ENCODE measurements at places on chromosomes 7 and 10.

DNA sequence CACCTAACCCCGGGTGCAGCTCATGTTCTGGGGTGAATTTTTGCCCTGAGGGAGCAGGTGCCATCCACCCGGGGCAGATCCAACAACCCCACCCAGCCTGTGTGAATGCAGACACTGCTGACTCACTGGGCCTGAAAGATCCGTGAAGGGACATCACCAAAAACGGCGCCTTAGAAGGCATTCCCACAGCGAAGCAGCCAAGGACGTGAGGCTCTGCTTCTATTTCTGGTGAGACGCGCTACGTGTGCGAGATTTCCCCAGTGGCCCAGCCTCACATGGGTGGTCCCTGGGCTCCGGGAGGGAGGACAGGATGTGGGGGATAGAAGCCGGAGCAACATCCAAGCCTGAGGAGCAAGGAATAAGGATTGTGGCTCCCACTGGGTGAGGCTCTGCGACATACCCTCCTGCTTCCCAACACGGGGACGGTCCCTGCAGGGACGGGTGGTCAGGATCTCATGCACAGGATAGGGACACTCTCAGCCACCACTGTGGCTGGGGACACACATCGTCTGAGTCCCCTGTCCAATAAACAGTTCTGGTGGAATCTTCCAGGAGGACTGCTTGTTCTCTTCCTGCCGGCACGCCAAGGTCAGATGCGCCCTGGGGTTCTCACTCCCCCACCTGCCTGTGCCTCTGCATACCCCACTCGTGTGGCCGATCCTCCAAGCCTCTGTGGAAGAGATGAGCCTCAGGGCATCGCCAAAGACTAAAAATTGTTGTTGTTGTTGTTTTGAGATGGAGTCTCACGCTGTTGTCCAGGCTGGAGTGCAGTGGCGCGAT lies 70.2 kb downstream of the ZRANB1 start:
- DNase-seq: peak; percentile 34

DNA sequence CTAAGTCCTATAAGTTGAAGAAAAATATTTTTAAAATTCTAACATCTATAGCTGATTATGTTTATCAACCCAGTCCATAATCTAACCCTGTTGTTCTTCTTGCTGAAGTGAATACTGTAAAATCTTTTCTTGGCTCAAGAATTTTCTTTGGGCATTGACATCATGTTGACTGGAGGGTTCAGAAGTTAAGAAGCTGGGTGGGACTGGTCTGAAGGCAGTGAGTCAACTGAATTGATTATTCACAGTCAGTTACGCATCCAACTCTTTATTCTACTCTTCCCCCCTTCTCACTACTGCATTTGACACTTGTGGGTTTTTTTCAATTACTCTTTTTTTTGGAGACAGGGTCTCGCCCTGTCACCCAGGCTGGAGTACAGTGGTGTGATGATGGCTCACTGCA lies 31.0 kb downstream of the DENND2A start:
- DNase-seq: no peak

GRCh38 chr10:63720072-63720537 lies 198.9 kb downstream of the REEP3 start:
- no peak for DNase-seq

DNA sequence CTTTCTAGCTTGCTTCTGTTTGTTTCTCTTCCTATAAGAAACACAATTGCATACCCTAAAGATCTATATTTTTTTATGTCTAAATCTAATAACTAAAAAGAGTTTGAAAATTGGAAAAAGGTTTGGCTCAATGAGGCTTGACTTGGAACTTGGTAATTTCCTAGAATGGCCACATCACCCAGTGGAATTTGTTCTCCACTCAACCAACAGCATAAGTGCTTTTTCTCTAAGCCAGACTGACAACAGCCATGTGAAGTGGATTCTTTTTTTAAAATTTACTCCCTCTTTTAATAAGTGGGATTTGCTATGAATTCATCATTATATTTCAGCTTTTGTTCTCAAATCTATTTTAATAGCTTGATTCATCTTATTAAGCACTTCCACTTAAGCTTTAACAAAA lies 33.8 kb downstream of the GBF1 start:
- no peak for DNase-seq

GRCh38 chr7:157782041-157782440 lies 445.2 kb downstream of the DNAJB6 start:
- DNase-seq: no peak

DNA sequence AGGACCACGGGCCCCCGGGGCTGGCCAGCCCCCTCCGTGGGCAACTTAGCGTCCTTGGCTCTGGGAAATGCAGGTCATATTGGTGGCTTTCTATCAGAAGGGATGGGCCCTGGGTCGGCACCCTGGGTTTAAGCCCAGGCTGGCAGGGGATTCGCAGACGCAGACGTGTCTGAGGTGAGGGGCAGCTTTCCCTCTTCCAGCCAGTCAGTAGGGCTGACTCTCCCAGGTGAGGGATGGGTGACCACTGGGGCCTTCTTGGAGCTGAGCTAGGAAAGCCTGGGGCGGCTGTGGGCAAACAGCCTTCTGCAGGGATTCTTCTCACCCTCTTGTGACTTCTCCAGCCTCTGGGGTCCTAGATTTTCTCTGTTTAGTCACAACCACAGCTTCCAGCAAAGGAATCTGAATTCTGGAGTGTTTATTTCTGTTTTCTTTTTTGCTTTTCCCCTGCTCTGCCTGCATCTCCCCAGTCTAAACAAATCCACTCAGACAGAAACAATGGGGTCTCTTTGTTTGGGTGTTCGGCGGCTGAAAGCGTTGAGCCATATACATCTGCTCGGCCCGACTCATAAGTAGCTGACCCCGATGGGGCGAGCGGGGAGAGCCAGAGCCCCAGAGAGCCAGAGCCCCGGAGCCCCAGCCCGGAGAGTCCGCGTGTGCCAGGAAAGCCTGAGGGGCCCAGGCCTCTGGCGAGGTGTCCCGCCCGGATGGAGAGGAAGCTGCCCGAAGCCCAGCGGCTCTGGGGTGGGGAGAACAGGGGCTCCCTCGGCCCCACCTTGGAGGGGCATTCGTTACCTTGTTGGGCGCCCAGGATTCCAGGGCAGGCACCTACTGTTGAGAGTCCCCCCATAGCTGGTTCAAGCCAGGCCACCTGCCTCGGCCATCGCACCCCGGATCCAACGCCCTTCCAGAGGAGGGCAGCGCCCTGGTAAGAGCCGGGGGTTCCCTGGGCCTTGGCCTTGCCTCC lies 2.0 kb downstream of the MNX1 start:
- peak; percentile 65 for DNase-seq

DNA sequence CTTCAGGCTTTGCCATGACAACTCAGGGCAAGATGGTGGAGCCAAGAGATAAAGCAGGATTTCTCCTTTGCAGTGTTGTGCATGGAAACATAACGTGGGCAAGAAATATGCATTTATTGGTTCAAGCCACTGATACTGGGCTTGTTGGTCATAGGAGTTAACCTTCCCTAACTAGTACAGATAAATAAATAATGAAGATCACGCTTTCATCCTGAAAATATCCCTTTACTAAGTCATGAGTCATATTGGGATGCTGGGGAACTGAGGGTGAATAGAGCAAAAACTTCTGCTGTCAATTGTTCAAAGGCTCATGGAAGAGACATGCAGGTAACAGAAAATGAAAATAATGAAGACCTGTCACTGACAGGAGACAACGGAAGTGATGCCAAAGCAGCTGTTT lies 55.5 kb downstream of the TES start:
- DNase-seq: no peak

DNA sequence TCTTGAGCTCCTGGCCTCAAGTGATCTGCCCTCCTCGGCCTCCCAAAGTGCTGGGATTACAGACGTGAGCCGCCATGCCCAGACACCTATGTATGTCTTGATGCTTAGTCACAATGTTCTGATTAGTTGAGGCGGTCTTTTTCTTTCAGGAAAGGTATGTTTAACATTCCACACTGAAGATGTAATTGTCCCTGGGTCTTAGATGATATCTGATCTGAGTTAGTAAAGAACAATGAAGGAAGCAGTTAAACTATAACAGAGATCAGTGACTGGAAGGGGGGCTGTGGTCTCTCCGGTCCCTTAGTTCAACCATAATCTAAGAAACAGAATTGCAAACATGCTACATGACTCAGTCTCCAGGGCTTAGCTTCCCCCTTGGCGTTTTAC lies 31.5 kb upstream of the SH2D4B start:
- no peak for DNase-seq

DNA sequence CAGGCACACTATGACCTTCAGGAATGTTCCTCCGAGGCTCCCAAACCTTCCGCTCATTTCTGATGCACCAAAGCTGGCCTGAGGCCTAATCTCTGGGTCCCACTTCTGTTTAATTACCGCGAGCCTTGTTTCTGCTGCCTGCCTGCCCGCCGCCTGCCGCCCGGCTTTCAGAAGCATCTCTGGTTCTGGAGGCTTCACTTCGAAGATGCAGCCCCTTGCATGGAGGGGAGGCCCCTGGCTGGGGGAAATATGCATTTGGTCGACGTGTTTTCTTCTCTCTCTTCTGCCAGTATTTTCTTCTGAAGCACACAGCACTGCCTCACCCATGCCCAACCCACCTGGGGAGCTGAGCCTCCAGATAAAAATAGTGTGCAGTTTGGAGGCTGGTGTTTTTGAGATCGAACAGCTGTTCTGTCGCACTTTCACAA lies 166.9 kb downstream of the PAXIP1 start:
- DNase-seq: no peak

- DNase-seq: no peak
Observed at GRCh38 chr10:17435953-17436352, 18.4 kb downstream of the ST8SIA6 start.

- DNase-seq: no peak
Observed at GRCh38 chr10:3893901-3894563, 109.0 kb upstream of the KLF6 start.

DNA sequence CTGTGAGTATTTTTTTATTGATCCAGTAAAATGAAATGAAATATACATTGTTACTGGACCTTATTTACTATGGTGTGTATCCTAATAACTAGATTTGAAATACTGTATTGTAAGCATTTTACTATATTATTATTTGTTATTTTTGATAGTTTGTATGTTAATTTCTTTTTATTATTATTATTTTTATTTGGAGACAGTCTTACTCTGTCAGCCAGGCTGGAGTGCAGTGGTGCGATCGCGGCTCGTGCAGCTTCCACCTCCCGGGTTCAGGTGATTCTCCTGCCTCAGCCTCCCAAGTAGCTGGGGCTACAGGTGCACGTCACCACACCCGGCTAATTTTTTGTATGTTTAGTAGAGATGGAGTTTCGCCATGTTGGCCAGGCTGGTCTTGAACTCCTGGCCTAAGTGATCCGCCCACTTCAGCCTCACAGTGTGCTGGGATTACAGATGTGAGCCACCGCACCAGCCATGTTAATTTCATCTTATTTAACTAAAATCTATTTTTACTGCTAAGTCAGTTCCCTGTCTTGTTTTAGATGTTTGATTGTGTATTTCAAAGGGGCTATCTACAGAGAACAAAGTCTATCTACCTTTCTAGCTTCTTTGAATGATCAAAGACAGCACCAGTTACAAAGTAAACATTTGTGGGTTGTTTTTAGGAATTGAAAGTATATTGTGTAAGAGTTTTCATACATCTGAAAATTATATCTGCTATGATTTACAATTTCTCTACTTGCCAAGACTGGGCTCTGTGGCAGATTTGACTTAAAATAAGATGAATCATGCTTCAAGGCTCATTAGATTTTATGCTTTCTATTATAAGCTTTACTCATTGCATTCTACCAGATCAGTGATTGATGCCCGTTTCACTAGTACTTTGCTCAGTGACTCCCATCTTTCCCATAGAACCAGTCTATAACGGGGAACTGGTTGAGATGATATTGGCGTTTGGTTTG lies 41.6 kb downstream of the CDC123 start:
- no peak for DNase-seq

GRCh38 chr10:103836861-103837260 lies 18.5 kb downstream of the SH3PXD2A start:
- DNase-seq: no peak

DNA sequence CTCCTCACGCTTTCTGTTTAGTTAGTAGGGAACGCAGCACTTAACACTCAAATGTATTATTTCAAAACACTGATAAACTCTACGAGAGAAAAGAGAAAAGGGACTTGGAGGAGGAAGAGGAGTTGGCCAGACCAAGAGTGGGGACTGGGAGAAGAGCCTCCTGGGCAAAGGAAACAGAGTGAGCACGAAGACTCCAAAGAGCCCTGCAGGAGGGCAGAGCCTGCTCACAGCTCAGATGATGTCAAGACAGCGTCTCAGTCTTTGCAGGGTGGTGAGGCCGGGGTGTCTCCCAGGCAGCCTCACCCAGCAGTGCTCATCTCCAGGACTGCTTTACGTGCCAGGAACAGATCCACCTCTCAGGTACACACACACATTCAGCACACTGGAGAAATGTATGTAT lies 41.2 kb downstream of the CYTH3 start:
- DNase-seq: no peak

- no peak for DNase-seq
Observed at GRCh38 chr10:17801507-17801906, 7.6 kb upstream of the MRC1 start.

- peak; percentile 87 for DNase-seq
Observed at GRCh38 chr10:14603534-14604102, 171.1 kb downstream of the FAM107B start.

DNA sequence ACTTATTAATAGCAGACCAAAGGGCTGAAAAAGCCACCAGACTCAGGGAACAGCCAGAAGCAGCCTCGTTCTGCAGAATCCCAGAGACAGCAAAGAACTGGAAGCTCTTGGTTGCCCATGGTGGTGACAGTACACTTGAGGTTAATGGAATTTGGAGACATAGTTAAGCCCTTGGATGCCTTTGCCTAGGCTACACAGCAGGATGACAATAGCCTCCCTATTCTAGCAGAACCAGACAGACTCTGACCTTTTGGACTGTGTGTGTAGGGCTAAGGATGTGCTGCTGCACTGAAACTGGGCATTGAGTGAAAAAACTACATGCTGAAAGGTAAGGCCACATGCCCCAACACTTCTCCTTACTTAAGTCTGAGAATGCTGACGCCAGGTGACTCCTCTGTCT lies 22.7 kb downstream of the OTUD1 start:
- no peak for DNase-seq

GRCh38 chr7:95002775-95003174 lies 95.4 kb downstream of the PPP1R9A start:
- no peak for DNase-seq

- DNase-seq: no peak
Observed at GRCh38 chr10:72502581-72502980, 123.3 kb downstream of the MICU1 start.

GRCh38 chr10:73576178-73576889 lies 14.8 kb downstream of the USP54 start:
- no peak for DNase-seq

GRCh38 chr10:68792115-68792514 lies 35.2 kb upstream of the STOX1 start:
- no peak for DNase-seq

DNA sequence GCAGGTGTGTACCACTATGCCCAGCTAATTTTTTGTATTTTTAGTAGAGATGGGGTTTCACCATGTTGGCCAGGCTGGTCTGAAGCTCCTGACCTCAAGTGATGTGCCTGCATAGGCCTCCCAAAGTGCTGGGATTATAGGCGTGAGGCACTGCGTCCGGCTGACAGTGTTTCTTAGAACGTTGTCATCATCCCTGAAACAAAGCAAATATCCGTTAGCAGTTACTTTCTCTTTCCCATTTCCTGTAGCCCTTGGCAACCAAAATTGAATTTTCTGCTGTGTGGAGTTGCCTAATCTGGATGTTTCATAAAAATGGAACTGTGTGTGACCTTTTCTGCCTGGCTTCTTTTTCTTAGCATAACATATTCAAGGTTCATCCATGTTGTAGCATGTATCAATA lies 22.4 kb downstream of the ZNF33A start:
- DNase-seq: no peak
